Stimulated activated CD4-positive, alpha-beta T cell treated with anti-CD3 and anti-CD28 coated beads, Interleukin-4, amount 100 ng/mL, for 4 hours (primary cell): ENCODE measurements at places on chromosomes 12 and 14.
A peak's percentile ranks its signal among the peaks of the same experiment; 100 is the strongest.

DNA sequence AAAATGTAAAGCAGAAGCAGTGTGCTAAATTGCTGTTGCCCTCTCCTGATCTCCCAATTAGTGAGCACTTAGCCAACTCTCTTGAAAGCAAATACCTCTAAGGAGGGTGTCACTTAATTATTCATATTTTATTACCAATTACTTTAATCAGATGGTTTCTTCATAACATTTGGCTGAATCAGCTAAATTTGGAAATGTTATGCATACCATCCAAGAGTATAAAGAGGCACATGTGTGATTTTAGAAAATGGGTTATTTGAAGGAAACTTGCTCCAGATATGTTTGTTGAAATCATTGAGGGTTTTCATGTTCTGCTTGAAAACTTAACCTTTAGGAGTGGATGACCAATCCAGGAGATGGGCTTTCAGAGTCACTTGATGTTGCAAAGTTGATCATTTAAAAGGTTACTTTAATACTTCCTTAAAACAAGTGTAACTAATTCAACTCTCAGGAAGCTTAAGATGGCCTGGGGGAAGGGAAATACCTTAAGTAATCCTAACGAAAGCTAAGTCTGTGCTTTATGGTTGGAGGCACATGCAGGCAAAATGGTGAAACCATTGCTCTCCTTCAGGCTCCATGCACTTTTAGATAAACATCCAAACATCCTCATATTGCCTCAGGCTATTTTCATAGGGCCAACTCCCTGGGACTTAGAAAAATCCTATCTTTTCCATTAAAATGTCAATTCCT, 434.5 kb downstream of the MDGA2 start:
- no peak for DNase-seq

DNA sequence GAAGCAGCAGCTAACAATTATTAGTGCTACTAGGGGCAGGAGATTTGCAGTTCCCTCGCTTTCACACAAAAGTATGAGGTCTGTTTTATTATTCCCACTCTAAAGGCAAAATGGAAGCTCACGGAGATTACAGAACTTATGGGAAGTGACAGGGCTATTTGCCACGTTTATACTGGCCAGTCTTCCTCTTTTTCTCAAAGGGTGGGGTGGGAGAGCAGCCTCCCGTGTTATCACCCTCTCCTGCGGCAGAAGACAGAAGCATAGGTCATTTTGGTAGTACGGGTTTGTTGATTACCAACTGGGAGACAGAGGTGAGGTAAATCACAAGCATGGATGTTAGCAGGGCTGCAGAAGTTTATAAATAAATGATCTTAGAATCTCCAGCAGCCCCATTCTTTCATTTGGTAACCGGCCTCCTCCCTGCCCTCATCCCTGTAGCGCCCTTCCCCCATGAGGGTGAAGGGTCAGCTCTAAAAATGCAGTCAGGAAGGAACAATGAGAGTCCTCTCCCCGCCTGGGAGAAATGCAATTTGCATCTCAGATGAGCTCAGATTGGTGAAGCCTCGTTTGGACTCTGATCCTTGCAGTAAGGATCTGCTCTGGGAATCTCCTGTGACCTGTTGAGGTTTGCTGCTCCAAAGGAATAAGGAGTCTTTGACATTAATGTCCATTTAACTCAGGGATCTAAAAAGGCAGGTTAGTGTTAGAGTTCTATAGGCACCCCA, 44.7 kb upstream of the SINHCAF start:
- no peak for DNase-seq

DNA sequence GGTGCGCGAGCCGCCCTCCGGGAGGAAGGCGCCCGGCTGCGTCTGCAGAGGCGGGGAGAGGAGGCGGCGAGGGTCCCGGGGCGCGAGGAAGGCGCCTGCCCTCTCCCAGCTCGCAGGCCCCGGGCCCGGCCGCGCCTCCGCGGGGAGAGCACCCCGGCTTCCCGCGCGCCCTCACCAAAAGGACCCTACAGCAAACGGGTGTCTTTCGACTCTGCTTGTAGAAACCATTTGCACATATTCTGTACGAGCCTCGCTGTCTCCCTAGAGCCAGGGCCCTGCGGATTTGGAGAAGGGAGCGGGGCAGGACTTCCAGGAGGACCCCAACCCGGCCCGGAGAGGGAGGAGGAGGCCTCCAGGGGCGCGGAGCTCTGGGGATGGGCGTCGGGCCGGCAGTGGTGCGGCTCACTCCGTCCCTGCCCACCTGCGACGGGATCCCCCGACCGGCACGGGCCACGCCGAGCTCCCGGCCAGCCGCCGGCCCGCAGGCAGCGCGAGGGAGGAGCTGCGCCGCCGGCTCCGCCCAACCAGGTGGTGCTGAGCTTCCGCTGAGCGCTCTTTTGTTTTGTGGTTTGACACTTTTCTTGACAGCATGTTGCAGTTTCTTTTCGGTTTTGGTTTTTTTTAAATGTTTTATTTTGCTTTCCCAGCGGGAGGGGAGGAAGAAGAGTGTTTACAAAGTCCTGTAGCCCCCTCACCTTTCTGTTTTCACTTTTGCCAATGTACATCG, 103.3 kb upstream of the FKBP4 start:
- DNase-seq: peak; percentile 34

GRCh38 chr12:101915841-101916240, 38.5 kb downstream of the DRAM1 start:
- no peak for DNase-seq

DNA sequence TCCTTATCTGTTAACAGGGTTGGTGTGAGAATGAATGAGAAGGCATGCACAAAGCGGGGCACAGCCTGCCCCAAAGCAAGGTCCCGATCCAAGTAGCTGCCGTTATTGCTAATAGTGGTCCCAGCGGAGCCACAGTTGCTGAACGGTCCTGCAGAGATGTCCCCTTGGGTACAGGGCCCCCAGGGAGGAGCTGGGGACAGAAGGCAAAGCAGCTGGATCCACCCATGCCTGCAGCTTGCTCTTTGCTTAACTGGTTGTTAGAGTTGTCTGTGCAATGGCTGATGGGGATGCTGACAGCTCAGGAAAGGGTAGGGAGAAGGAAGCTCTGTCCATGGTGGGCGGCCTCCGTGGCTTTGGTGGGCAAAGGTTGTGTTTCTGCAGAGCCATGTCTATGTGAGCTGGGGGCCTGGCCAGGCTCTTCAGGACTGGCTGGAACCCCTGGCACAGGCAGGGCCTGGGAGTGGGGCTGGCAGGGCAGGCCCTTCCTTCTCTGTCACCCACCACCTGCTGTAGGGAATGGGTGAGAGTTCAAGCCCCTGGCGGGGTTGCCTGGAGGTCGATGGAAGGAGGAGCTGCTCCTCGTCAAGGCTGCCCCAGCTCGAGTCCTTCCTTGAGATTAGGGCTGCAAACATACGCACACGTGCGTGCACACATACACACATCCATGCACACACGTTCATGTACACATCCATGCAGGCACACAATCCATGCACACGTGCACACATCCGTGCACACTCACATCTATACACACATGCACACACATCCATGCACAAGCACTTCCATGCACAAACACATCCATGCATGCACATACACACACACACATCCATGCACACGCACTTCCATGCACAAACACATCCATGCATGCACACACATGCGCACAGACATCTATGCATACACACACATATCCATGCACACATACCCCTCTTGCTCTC, 35.4 kb downstream of the NOC4L start:
- no peak for DNase-seq

DNA sequence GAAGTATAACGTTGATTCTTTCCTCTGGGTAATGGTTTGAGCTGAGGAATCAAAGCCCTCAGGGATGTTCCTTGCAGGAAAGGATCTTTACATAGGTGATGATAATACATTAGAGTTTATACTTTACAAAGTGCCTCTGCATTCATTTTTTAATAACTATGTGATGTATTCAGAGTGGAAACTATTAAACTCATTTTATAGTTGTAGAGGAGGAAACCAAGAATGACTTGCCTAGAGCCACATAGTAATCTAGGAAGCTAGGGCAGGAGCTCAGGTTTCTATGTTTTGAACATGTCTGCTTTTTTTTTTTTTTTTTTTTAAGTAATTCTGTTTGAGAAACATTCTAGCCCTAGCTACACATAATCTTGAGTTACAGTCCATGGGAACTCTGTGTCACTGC, 117.3 kb downstream of the TXNDC16 start:
- no peak for DNase-seq

GRCh38 chr12:45304514-45305178, 88.8 kb downstream of the ANO6 start:
- no peak for DNase-seq

DNA sequence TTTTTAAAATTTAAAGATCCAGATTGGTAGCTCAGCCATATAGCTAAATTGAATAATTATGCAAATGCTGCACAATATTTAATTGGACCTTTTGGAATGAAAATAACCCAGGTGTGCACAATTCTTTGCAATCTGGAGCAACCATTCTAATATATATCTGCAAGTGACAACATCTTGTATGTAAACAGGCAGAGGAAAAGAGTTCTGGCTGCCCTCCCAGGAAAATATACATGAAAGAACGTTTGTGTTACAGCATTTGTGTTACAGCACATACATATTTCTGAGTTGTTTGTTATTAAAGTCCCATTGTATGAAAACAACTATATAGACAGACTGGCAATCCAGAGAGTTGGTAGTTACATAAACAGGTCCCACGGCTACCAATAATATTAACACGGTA, 377.5 kb downstream of the DIO2 start:
- no peak for DNase-seq

- no peak for DNase-seq
Measured at GRCh38 chr14:61927060-61927459, 164.8 kb downstream of the SNAPC1 start.

DNA sequence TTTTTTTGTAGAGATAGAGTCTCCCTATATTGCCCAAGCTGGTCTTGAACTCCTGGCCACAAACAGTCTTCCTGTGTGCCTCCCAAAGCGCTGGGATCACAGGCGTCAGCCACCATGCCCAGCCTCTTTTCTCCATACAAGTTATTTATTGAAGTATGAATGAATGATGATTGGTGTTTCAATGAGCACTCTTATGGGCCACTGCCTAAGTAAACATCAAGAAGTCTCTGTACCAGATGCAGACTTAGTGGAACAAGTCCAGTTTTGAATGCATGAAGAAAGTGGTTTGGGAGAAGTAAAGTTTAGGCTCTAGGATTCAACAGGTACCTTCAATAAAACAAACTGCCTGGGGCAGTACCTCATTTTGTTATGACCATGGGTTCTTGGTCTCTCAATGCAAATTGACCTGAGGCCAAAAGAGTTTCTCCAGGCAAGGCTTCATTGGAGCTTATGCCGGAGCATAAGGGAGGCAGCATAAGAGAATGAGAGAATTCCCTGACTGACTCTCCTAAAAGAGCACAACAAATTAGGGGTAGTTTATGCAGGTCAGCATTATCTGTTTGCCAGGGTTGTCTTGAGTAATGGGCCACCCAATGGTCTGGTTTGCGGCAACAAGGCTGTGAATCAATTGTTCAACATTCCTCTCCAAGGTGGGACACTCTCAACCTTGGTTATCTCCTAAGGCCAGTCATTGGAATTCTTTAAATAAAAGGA, 1.1 kb upstream of the GMFB start:
- no peak for DNase-seq

- no peak for DNase-seq
Measured at GRCh38 chr14:82731526-82731925, 1197.9 kb upstream of the SEL1L start.

DNA sequence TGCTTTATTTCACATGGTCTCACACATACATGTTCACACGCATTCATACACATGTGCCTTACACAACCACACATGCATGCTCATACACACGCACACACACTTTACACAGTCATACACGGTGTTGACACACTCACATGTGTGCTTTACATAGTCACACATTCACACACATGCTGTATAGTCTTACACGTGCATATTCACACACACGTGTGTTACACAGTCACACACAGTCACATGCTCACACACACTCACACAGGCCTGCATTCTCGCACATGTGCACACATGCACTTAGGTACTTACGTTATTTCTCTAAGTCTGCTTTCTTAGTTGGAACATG, 18.0 kb upstream of the PLEKHG3 start:
- no peak for DNase-seq

- DNase-seq: no peak
Measured at GRCh38 chr14:23903442-23903841, 50.1 kb upstream of the DHRS4 start.

DNA sequence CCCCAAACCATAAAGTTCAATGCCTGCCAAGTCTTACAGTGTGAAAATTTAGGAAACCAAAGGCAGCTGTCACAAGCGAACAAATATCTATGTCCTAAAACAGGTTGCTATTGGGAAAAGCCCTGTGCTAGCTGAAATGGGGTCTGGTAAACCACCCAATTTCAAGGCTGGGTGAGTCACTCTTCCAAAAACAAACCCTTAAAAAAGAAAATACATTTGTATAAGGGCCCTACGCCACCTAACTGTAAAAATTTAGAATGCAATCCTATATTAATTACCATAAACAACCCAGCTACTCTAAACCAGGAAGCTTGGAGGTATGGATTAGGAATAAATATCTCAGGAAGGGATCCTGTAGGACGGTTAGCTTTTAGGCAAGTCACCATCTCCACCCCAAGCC, 32.1 kb downstream of the PRMT8 start:
- DNase-seq: no peak

DNA sequence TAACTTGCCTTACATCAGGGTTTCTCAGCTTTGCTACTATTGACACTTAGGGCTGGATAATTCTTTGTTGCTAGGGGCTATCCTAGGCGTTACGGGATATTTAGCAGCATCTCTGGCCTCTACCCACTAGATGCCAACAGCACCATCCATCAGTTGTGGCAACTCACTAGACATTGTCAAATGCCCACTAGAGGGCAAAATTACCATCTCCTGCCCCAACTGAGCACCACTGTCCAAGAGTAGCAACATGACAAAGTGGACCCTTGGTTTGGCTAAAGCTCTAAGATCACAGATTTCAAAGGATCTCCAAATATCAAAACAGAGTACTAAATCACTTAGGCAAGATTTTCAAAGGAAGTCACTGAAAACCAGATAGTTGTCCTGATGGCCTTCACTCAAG, 251.7 kb upstream of the TBX3 start:
- DNase-seq: no peak

GRCh38 chr14:77124345-77125280, 17.0 kb downstream of the ZDHHC22 start:
- DNase-seq: peak; percentile 50

- no peak for DNase-seq
Measured at GRCh38 chr12:50110127-50110761, 1.8 kb upstream of the COX14 start.

- DNase-seq: no peak
Measured at GRCh38 chr12:57823908-57824640, 5.5 kb upstream of the AVIL start.

DNA sequence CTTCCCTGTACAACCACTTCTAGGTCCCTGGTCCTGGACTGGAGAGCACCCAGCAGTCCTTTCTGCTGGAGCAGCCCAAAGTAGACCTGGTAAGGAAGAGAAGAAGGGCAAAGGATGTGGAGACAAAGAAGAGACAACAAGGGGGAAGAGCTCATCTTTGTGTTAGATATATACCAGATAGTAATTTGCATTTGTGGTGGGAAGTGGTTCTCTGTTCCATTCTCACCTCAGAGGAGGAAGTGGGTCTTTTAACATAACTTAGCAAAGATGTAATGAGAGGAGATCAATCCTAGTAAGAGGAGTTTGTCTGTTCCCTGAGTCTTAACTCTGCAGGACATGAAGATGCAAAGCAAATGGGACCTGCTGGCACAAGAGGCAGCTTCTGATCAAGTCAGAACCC, 8.0 kb downstream of the CCDC198 start:
- DNase-seq: no peak
